ENCODE measurements at places on chromosomes 13 and 19.

DNA sequence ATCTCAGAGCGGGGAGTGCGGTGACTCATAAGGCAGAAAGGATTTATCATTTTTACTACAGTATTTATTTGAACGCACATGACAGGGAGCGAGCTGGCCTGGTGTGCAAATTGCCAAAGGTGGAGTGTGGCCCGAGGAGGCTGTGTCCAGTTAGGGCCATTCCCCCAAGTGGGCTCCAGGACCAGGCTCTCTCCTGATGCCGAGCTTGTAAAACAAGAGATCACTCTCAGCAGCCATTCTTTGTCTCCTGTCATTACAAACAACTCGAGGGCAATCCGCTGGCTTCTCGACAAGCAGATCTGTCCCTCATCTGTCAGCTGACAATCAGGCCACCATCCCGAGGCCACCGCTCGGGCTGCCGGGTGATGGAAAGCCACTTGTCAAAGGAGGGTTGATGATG is 418.9 kb downstream of the ZNF536 start:
- no peak for DNase-seq

- no peak for DNase-seq
Observed at GRCh38 chr13:97335488-97336134, 98.4 kb upstream of the RAP2A start.

- no peak for DNase-seq
Observed at GRCh38 chr13:35908226-35908625, 223.0 kb downstream of the DCLK1 start.

DNA sequence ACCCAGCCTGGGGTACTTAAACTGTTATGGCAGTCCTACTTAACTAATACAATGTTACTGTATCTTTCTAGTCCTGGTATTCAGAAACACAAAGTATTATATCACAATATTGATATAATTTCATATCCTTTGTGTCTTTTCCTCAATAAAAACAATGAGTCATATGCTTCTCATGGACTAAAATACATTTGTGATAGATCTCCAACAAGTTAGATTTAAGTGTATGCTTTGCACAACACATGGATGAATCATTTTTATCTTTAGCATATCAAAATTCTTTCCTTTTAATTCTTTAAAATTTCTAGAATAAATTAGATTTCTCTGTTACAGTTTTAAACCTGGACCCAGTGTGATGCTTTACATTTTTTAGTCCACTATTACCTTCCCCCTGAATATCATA is 1357.8 kb upstream of the ATXN8OS start:
- no peak for DNase-seq

- no peak for DNase-seq
Observed at GRCh38 chr13:49185264-49185663, 34.9 kb upstream of the MLNR start.

- DNase-seq: no peak
Observed at GRCh38 chr13:112064222-112064621, 2.7 kb upstream of the SOX1 start.

DNA sequence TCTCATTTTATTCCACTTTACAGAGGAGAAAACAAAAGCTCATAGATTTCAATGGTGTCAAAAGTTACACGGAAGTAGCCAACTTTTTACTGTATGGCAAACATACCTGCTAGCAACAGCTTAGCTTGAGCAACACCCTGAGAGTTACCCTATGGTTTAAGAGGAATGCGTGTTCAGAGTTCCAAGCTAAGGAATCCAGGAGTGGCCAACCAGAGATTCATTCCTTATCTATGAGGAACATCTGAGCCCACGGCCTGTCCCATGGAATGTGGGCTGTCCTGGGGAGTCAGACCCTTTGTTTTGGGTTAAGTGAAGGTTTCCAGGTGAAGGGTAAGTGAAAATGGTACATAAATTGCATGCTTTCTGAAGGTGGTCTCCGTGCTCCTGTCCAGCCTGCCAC is 67.5 kb downstream of the STARD13 start:
- no peak for DNase-seq

GRCh38 chr19:2739602-2740313 is at the start of gene SLC39A3:
Gene SLC39A3 (minus strand): TSS chr19:2740017. CDS start chr19:2737257, 2,760 bp downstream.
- DNase-seq: peak; percentile 97

- DNase-seq: no peak
Observed at GRCh38 chr13:114103801-114104654, 28.4 kb downstream of the RASA3 start.

DNA sequence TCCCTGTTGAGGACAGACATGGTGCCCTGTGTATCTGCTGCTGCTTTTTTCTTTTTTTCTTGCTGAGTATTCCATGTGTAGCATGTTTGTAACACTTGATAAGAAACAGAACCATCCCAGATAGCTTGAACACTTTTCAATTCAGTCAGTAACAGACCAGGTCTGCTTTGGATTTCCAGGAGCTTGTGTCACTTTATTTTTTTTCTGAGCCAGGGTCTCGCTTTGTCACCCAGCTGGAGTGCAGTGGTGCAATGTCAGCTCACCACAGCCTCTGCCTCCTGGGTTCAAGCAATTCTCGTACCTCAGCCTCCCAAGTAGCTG is 43.7 kb downstream of the BBC3 start:
- no peak for DNase-seq

- peak; percentile 61 for DNase-seq
Observed at GRCh38 chr19:1163934-1164683, 10.0 kb downstream of the SBNO2 start.

DNA sequence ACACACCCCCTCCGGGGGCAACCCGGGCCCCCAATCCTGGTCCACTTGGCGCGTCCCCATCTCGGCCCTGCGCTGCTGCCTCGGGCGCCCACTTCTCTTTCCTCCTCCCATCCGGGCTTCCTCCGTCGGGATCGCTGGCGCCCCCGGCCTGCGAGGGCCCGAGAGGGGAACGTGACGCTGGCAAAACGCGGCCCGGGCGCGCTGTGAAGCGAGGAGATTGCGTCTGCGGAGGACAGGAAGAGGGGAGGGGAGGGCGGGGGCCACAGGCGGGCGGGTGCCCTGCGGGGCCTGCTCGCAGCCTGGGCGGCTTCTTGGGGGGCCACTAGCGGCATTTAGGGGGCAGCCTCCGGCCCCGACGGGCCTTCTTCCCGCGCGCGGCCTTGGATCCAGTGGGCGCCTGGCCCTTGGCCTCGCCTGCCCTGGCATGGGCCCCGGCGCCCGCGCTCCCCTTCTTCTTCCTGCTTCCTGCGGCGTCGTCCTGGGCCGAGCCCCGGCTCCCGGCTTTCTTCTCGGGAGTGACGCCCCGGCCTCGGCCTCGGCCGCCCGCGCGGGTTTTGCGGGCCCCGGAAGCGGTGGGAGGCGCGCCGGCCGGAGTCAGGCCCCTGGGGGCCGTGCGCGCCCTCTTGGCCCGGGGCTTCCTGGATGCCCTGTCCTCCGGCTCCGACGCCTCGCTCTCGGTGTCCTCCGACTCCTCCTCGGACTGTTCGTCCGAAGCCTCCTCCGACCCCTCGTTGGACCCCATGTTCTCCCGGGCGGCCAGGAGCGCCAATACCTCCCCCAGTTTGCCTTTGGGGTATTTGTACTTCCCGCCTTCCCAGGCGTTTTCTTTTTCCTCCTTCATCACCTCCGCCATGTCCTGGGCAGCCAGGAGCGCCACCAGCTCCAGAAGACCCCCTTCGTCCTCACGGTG is 2.2 kb downstream of the PNMA8B start:
- DNase-seq: no peak

GRCh38 chr19:42436006-42436405 is 6.7 kb downstream of the CXCL17 start:
- DNase-seq: no peak

DNA sequence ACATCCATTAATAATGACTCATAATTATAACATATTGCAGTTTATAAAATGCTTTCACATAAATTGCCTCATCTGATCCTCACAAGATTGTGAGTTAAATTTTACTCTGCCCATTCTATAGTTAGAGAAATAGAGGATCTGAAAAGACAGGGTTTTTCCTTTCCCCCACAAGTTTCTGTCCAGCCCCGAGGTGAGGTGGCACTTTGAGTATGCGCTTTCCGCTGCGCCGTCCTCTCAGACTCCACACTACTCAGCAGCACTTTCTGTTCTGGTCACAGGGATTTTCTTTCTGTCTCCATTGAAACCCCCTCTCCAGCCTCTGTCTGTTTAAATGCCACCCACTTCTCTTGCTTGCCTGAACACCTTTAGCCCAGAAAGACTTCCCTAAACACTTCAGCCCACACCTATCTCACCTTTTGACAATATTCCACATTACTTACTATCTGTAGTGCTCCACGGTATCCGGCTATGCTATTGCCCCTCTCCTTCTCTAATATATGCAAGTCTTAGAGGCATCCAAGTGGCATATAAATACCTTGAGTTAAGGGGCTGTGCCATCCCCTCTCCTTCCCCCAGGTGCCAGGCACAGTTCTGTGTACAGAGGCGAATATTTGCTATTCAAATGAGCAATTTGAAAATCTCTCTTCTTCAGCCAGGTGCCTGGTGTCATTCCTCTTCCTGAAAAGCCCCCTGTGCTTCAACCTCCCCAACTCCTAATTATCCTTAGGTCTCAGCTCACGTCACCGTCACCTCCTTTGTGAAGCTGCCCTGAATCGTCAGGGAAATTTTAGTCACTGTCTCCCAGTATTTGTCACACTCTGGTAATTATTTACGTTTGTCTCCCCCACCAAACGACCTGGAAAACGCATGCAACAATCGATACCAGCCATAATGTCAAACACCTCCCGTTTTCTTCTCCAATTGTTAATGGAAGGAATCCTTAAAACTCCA is 268.7 kb downstream of the NHLRC3 start:
- DNase-seq: no peak

- DNase-seq: no peak
Observed at GRCh38 chr19:3670796-3671679, 29.2 kb downstream of the PIP5K1C start.

GRCh38 chr13:20497006-20497775 is 28.5 kb downstream of the CRYL1 start:
- no peak for DNase-seq

DNA sequence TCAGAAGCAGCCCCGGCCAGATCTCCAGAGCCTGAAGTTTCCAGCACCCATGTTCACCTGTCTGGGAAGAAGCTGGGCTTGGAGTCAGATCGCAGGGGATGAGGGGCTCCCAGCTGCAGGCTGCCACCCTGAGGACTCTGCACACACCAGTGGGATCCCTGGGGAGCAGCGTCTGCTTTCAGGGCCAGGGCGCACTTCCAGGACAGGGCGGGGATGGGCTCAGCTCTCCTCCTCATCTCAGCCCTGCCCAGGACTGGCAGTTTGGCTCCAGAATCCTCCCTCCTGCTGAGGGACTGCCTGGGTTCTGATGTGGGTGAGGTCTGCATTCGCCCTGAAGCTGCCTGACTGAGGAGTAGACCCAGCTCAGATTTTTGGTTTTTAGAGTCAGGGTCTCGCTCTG is 3.5 kb downstream of the SLC7A9 start:
- no peak for DNase-seq

- DNase-seq: no peak
Observed at GRCh38 chr13:23159205-23159759, 21.5 kb upstream of the SGCG start.

GRCh38 chr19:45569619-45570421 is 14.8 kb downstream of the OPA3 start:
- no peak for DNase-seq

DNA sequence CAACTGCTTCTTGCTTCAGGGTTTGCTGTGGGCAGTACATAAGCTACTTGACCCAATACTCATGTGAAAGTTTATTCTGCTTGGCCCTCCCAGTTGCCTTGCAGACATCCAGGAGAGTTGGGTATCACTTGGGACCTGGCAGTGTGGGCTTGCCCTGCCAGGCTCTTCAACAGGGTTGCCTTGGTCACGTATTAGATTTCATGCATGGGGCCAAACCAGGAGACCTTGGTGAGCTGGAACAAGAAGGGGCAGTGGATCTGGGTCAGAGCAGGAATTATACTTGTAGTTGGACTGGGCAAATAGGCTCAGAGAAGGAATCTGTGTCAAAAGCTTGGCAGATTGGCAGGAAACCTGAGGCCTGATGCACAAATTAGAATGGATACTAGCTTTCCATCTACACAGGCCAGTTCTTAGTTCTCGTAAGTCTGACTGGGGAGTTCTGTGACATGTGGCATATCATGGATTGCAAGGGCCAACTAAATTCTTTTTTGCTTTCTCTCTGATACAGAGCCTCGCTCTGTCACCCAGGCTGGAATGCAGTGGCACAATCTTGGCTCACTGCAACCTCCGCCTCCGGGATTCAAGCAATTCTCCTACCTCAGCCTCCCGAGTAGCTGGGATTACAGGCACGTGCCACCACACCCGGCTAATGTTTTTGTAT is 192.6 kb upstream of the SERP2 start:
- DNase-seq: no peak

GRCh38 chr13:58032676-58033460 is 401.3 kb downstream of the PCDH17 start:
- DNase-seq: no peak

DNA sequence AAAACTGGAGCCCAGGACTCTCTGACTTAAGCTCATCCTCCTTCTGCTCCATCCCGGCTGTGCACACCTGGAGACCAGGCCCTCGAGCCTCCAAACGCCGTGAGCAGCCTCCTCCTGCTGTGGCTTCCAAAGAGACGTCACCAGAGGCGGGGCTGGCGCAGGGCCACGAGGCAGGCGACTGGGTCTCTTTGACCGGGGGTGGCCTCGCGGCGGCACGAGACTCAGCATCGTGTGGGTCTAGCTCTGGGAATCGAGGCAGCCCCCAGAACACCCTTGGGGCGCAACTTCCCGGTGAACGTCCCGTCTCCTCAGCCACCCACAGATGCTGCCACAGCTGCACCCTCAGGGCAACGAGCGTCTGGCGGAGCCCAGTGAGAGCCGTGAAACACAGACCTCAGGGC is 22.8 kb downstream of the RASA3 start:
- DNase-seq: no peak

- DNase-seq: no peak
Observed at GRCh38 chr13:80530191-80530590, 189.3 kb upstream of the SPRY2 start.

DNA sequence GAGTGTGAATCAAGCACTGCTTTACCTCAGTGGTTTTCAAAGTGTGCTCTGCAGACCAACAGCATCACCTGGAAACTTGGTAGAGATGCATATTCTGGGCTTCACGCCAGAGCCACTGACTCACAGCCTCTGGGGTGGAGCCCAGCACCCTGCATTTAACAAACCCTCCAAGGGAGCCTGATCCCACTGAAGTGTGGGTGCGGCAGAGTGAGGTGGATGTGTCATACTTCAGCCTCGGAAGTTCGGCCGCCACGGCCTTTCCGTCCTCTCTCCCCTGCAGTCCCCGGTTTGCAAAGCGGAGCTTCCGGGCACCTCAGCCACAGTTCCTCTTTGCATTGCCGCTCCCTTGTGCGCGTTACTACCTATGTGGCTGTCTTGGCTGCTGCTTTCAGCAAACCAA is 33.3 kb upstream of the MICU2 start:
- DNase-seq: no peak

- no peak for DNase-seq
Observed at GRCh38 chr13:54016542-54016941, 987.9 kb downstream of the OLFM4 start.

DNA sequence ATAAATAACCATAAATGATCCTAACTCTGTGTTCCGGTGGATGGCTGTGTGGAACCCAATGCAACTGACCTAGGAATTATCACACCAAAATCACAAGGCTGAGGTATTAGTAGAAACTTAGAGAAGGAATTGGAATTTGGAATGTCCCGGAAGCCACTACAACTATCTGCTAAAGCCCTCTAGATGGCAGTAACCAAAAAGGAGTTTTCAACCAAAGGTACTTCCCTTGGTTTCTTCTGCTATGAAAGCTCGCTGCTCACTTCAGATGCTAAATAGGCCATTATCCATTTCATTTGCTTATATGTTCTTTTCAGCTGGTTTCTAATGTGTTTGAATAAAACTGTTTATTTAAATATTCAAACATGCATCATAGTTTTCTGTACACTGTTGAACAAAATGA is 1589.1 kb upstream of the SPRY2 start:
- DNase-seq: peak; percentile 70

Data from G401 (cell line).